AG09309 (cell line): ENCODE measurements at places on chromosomes 2 and 18.

DNA sequence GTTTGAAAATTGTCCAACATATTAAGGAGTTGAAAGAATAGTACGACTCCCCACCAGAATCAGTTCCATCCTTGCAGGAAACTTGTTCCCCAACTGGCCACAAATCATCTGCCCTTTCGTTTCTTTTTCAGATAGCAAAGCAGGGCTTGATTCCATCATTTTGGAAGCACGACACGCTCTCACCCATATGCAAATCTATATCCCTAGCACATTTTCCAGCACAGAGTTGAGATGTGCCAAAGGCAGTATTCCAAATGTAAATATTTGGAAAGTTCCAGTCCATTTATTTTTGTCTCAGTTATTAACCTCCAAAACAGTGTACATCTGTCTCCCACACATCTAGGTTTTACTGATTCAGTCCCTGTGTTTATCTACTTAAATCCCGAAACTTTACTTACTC, 128.8 kb upstream of the BCL2L11 start:
- DNase-seq: no peak

DNA sequence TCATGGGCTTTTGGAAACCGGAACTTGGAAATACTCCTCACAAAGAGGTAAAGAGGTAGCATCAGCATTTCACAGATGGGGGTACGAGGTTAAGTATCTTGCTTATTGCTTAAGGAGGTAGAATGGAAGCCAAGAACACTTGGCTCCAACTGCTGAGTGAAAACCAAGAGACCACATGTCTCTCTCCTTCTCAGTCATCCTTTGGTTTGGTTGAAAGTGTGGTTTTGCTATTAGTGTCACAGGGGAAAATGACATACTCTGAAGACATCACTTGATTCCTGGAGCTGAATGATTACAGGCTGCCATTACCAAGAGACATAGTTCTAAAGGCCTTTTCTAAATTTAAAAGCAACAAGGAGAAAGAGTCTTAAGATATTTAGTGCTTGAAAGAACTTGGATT, 41.5 kb downstream of the ANTXR1 start:
- no peak for DNase-seq

DNA sequence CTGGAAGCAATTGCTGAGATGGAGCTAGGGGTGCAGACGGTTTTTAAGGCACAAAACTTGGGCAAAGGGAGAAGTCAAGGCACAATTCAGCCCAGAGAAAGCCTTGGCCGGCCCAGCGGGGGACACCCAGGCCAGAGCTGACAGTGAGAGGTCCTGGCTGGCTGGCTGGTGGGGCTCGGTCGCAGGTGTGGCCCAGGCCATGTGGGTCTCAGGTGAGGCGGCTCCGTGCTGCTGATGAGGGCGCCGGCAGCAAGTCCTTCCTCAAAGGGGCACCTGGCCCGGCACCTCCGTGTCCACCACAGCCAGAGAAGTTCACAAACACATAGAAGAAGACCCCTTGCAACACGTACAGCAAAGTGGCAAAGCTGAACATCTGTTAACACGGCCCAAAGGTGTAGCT, 54.2 kb upstream of the LDLRAD4 start:
- DNase-seq: no peak

DNA sequence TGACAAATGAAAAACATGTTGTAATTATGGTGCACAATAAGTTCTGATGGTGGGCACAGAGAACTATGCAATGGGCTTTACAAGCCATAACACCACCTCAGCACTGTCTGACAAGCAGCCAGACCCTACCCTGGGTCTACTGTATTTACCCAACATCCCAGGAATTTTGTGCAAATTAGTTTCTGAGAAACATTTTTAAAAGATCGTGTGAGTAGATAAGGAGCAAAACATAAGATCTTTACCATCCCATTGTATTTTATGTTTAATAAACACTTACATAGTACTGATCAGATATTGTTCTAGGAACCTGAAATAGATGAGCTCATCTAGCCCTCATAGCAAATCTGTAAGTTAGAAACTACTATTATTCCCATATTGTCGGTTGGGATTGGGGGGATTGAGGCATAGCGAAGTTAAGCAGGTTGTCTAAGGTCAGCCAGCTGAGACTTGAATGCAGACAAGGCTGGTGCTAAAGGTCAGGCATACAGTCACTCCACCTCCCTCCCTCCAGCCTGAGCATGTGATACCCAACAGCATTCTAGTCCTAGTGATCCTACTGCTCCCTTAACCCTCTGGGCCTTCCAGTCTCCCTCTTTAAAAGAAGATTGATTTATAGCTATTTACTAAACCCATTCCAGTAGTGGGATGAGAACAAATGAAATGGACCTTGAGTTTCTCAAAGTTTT, 67.4 kb upstream of the STAM2 start:
- no peak for DNase-seq

DNA sequence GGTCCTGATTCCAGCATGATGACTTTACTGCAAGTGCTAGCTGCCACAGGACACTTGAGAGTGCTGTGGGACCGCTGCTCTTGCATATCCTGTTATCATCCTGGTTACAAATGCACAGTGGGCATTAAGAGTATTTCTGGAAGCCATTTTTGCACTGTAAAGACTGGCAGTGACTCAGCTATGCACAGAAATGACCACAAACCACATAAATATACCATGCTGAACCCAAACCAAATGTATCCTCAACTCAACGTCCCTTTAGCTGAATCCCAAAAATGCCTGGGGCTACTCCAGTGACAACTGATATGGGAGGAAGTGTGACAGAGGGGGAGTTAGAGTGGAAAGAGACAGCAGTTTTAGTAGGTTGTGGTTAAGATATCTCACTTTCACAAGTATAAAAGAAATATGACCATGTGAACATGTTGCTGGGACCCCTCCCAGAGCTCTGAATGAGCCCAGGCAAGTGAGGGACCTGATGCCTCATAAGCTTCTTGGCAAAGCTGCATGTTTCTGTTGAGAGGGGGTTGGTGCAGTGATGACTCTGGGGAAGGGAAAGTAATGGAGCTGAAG, 37.3 kb downstream of the RHBDD1 start:
- no peak for DNase-seq
